ENCODE measurements at places on chromosomes 13 and 19. TPM values are rescaled to one million over a fixed set of nuclear protein-coding genes. Genes with fewer than 3 reads are reported as not detected.

The TMPRSS9 gene
- total RNA-seq = 9.8 TPM

DNA sequence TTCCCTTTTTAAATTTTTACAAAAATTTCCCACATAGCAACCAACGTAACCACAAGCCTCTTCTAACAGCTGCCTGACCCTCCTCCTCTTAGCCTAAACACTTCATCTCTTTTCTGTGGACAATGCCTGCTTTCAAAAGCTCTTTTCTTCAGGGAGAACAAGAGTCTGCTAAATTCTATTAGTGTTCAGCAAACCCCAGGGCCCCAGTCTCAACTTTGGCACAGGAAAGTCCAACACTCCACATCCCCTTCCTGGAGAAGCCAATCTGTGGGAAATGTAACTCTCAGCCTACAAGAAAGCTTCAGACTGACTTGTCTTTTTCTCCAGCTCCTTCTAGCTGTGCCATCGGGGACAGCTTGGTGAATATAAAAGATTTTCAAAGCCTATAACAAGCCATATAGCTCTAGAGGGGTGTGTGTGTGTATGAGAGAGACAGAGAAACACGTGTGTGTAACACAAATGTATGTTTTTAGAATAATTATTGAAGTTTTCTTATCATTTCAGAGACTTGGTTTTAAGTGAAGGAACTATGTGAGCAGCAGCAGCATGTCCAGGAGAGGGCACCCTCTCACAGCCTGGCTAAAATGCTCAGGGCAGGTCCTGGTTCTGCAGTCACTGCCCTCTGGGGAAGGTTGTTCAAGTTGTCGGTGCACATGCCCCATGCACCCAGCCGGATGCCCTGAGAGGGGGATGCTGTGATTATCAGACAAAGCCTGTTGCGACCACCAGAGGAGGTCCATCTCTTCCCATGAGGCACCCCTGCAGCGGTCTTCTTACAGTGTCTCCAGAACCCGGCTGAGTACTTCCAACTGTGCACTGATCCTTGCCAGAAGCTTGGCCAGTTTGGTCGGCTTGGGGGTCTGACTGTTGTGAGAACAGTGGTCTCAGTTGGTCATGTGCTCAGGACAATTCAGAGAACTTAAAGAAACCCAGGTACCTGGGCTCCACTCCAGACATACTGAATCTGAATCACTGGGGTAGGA is 34.4 kb downstream of the CCDC70 start:
- no peak overlapping the region for H3K27ac ChIP-seq
- no peaks in the 10 kb centered on the region for H3K36me3 ChIP-seq
- no peaks in the 10 kb centered on the region for H3K27me3 ChIP-seq
- no peak overlapping the region for H3K4me3 ChIP-seq
- no peaks in the 10 kb centered on the region for H3K4me1 ChIP-seq
- peak; percentile 70 for DNase-seq

DNA sequence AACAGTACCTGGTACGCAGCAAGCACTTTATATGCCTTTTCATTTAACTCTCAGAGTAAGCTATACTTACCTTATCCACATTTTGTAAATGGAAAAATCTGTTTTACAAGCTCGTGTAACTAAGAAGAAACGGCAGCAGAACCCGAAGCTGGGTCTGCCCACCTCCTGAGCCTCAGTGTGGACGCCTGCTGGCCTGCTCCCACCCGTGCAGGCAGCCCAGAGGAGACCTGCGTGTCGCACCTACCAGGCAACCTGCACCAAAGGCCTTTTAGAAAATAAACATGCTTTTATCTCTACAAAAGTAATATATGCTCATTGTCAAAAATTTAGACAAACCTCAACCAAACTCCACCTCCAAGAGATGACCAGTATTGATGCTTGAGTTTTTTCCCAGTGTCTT is 62.7 kb downstream of the CRYL1 start:
- H3K4me3 ChIP-seq = no peak overlapping the region
- H3K4me1 ChIP-seq = no peaks in the 10 kb centered on the region
- no peaks in the 10 kb centered on the region for H3K27me3 ChIP-seq

DNA sequence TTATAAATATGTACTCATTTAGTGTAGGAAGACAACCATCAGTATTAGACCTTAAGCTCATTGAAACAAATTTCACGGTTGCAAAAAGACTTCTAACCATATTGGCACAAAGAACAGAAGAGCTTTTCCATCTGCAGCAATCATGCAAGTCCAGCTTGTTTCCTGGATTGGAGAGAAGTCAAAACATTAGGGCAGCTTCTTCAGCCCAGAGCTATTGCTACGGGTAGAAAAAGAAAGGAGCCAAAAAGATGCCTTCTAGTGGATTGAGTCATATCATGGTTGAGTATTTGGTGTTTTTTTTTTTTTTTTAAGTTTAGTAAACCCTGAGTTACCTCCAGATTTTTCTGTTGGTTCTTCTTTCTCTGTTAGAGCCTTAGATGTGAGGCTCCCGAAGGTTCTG is 99.8 kb downstream of the WDFY2 start:
- no peaks in the 10 kb centered on the region for H3K27me3 ChIP-seq
- H3K4me1 ChIP-seq = no peaks in the 10 kb centered on the region
- no peak overlapping the region for H3K4me3 ChIP-seq
- no peaks in the 10 kb centered on the region for H3K36me3 ChIP-seq
- no peak for DNase-seq

- no peak for DNase-seq
- peaks cover 8% of the 10 kb centered on the region for H3K4me1 ChIP-seq
- H3K27ac ChIP-seq = no peak overlapping the region
- no peak overlapping the region for H3K4me3 ChIP-seq
- H3K36me3 ChIP-seq = no peaks in the 10 kb centered on the region
These were observed 13.2 kb upstream of the MEIS3 start for GRCh38 chr19:47432499-47432898.

All from testis (tissue), 5 donors.